ENCODE measurements at places on chromosomes 11 and 22.

GRCh38 chr11:12964650-12965049 is 44.5 kb upstream of the RASSF10 start:
- no peak for DNase-seq

DNA sequence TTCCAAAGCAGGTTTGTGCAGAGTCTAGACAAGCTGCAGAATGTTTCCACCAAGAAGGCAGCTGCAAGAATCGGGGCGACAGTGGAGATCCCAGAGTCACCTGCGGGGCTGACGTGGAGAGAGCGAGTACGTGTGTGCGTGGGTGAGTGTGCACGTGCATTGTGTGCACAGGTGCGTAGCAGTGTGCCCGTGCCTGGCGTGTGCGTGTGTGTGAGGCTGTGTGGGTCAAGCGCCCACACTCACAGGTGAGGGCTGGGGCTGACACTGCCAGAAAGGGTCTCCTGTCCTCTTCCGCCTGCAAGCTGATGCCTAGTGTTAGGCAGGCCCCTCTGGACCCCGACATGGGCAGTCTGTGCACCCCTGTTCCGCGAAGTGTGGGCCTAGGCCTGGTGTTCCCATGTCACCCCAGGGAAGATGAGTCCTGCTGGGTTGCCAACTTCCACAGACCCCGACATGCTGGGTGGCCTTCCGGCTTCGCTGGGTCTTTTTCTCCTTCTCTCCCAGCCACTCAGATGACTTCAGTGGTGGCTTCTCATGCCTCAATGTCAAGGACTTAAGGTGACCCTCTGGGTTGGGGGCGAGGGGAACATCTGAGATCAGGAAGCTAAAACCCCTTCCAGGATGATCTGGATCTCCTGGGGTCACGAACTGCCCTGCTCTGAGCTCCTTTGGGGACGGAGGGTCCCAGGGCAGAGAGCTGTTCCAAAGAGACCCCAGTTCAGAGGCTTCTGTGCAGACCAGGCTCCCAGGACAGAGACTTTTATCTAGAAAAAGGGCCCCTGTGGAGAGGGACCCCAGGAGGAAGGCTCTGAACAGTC is 10.4 kb upstream of the SYT8 start:
- DNase-seq, result no peak

DNA sequence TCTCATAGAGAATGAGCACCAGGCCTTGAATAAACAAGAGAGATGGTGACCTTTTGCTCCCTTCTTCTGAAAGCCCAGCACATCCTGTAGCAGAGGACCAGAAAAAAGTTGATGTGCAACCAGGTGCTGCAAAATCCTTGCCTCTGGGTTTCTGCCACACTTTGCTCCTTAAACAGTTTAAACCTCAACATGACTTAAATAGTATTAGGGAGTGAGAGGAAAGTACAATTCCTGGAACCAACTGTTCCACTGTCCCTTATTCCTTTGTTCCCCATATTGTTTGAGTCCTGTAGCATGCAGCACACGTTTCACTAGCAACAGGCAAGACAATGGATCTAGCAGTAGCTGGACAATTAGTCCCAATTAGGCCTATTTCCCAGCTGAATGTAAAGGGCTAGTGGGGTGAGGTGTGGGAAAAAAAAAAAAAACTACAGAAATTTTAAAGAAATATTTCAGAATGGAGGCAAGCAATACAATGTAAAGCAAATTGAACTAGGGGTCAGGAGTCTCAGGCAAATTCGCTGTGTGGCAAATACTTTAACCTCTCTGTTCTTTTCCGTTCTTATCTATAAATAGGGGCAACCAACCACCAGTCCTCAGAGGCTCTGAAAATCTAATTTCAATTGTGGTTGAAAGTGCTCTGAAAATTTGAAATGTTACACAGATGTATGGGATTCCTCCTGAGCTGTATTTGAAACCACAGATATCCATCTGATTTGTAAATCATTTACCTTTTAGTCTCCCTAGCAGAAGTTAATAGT is 6.6 kb downstream of the MPPED2 start:
- no peak for DNase-seq

DNA sequence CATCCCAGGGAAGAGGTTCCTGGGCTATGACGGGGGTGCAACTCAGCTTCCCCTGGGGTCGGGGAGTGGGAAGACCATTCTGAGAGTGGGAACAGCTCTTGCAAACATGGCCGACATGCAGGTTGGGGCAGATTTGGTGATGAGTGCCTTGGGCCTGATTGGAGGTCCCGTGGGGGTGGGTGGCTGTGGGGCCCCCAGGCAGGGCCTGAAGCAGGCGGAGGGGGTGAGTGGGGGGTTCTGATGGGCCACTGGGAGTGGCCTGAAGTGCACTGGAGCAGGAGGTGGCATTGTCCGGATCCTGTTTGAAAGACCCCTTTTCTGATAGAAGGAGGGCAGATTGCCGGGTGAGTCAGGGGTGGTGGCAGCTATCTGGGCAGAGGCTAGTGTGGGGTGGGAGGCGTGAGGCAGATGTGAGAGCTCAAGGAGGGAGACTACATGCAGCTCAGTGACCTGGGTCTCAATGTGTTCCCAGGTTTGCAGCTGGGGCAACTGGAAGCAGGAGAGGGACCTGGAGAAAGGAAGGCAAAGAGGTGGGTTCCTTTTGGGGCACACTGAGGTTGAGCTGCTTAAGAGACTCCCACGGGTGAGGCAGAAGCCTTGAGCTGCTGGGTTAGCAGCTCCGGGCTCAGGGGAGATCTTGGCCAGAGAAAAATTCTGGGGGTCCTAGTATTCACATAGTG is 15.1 kb downstream of the MYEOV start:
- peak; percentile 26 for DNase-seq

- DNase-seq, result no peak
Measured at GRCh38 chr11:25576320-25576719, 755.6 kb upstream of the ANO3 start.

Measured in activated naive CD8-positive, alpha-beta T cell treated with anti-CD3 and anti-CD28 coated beads, Interleukin-2, amount 10 ng/mL, durations not matched to agents 7 days and 5 days (primary cell).